Muscle of leg (tissue), 16 donors: ENCODE measurements at places on chromosomes 5 and 9.

DNA sequence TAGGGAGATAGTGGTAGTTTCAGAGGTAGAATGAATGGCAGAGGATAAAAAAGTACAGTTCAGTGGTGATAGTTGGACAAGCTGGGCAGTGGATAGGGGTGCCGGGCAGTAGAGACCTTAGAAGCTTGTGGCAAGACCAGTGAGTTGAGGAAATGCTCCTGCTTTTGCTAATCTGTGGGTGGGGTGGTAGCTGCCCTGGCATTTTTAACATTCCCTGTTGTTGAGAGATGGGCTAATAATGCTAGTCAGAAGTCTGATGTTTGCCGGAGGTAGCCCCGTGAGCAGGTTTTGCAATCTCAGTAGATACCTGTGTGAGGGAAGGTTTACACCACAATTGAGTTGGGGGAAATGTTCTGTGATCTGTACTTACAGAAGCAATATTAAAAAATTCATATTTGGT is 91.1 kb downstream of the TRIO start:
- DNase-seq: no peak

GRCh38 chr5:135477613-135478066 is 25.5 kb upstream of the TIFAB start:
- no peak for DNase-seq

GRCh38 chr5:131514316-131515283 is 120.4 kb downstream of the RAPGEF6 start:
- peak; percentile 63 for DNase-seq

DNA sequence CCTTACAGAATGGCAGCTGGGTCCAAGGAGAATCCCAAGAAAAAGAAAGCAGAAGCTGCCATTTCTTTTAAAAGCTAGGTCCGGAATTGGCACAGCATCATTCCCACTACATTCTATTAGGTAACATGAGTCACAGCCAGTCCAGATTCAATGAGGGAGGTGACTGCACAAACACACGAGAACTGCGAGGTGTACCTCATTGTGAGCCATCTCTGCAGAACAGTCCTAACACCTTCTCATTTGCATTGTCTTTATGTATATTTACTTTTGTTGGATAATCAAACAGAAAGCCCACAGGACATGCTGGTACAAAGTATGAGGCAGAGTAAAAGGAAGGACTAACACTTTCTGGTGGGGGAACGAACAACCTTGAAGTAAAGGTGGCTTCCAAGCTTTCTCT is 14.6 kb upstream of the HABP4 start:
- no peak for DNase-seq

- DNase-seq: no peak
These were observed 620.6 kb upstream of the DAB2 start for GRCh38 chr5:40045429-40045828.

DNA sequence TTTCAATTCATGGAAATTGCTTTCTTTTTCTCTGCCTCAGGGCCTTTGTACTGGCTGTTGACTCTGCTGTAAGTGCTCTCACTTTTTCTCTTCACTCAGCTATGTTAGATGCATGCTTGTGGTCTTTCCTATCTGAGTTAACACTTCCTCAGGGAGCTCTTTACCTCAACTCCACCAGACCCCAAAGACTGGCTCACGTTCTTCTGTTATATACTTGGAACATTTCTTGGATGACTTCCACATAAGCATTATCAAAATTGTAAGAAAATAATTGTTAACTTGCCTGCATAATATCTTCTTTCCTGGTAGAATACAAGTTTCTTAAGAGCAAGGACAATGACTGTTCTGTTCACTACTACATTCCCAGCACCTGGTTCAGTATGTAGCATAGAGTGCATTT is 455.9 kb downstream of the EBF1 start:
- DNase-seq: no peak

DNA sequence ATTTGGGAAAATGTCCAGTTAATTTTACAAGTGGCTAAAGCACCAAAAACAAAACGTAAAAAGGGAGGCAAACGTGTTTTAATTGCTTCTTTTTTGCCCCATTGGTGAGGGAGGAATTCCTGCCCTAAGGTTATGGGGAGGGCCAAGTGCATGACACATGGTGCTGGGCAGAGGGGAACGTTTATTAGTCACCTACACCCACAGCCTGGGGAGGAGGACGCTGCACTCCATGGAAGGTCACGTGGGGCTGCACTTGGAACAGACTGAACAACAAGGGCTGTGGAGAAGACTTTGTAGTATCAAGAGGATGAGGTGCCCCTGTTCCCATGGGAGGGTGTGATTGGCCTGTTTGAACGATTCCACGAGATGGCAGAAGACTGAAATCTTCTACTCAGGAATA is 13.7 kb upstream of the ADAMTS16 start:
- DNase-seq: no peak

DNA sequence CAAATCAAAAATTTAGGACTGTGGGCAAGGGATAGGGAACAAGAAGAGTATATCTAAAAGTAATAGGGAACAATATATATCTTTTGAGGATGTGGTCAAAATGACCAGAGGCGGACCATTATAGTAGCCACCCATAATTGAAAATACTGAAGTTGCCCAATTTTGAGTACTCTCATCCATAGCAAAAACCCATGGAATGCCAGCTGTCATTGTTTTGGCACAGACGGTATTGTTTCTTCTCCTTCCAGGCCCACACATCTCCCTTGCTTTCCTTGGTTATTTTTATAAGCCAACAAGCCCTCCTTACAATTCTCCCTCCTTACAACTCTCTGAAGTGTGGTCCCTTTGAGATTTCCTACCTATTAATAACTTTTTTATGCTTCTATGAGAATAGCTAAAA is 50.4 kb upstream of the RGMB start:
- no peak for DNase-seq
